ENCODE measurements at places on chromosomes 12 and 14.

DNA sequence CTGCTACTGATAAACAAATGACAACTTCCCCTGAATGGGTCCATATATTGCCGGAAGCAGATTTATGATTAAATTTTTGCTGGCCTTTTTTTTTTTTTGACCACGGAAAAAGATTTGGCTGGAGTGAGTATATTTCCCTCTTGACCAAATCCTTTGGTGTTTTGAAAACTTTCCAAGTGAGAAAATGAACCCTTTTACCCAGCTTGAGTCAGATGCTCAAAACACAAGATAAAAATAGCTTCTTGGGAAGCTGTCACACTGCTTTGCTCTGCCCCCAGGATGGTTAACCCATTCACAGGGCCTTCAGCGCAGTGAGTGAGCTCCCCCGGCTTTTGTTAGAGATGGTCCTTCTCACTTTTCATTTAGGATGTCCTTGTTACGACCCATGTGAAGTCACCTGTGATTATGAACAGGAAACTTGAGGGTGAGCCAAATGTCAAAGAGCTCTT, 224.3 kb downstream of the PELI2 start:
- DNase-seq, result no peak

- no peak for DNase-seq
Observed at GRCh38 chr14:81416981-81417380, 16.9 kb upstream of the STON2 start.

GRCh38 chr12:65090461-65090860, 30.6 kb downstream of the WIF1 start:
- no peak for DNase-seq

DNA sequence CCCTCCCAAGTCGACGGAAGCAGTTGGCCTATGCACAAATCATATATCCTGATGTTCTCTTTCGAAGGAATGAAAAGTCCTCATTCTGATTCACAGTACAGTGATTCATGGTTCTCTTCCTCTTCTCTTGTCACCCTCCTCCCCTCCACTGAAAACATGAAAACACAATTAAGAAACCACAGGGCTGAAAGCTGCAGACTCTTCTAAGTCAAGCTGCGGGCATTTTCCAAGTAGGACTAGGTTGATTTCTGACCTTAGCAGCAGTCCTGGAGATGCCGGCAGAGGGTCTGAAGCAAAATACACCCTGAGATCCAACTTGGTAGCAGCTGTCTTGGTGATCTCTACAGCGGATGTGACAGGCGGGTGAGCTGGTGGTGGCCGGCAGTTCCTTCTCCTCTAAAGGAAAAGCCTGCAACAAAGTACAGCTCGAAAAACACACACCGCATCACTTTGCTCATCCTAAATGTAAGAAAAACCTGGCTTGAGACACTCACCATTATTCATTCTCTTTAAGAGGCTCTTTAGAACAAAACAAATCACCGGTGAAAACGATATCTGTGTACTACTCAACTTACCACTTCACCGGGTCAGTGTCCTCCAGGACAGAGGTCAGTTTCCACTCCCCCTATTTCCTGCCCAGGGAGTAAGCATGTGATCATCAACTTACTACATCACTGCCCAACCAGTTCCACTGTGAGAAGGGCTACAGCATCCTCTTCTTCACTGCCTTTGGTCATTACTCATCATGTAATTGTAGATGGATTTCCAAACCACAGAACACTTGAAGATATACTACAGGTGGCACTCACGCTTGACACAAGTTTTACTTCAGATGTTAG, 6.0 kb downstream of the TMCC3 start:
- no peak for DNase-seq

DNA sequence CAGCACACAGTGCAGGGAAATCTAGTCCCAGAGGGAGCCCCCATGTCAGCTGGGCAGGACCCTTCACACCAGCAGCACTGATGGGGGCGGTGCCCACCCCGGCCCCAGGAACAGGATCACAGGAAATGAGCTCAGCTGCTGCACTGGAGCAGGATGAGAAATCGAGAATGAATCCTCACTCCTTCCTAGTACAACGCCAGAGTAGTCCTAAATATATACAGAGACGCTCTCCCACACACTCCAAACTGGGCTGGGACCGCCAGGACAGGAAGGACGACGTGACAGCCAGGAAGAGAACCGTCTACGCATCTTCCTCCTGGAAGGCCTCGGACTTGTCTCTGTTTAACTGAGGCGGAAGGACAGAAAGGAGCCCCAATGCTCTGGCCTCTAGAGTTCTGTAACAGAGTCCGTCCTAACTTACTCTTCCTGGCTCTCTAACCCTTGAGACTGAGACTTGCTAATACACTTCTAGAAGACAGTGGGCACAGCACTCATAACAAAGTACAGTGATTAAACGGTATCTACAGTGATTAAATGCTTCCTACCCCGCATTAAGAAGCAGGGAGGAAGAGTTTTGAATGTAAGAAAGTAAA, 33.4 kb downstream of the CDC42BPB start:
- no peak for DNase-seq

DNA sequence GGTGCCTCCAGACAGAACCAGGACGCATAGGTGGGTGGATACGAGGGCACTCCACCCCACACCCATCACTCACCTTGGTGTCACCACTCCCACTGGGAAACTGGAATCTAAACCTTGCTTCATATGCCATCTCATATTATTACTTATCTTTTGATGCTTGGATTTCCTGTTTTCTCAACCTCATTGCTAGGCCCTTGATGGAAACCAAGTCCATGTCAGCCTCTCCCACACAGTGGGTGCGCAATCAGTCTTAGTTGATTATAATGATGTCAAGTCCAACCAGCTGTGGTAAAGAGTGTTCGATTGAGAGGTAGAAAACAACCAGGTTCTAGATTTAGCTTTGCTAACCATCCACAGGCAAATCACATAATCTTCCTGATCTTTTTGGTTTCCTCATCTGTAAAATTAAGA, 584 bp upstream of the DDHD1 start:
- DNase-seq, result no peak

DNA sequence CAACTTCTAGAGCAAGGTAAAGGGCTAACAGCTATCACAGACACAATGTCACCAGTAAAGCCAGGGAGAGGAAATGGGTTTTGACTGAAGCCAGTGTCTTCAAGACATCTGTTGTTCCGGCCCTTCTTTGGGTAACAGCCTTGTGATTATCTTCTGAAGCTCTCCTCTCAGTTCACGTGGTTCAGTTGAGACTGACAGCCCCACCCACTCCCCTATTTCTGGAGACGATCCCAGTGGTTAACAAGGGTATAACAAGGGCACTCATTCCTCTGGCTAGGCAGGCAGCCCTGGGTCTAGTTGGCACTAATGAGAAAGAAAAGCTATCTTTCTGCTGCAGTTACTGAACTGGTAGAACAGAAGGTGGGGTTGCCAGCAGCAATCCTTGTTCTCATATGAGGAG, 6.9 kb downstream of the GNPTAB start:
- DNase-seq, result peak; percentile 50

DNA sequence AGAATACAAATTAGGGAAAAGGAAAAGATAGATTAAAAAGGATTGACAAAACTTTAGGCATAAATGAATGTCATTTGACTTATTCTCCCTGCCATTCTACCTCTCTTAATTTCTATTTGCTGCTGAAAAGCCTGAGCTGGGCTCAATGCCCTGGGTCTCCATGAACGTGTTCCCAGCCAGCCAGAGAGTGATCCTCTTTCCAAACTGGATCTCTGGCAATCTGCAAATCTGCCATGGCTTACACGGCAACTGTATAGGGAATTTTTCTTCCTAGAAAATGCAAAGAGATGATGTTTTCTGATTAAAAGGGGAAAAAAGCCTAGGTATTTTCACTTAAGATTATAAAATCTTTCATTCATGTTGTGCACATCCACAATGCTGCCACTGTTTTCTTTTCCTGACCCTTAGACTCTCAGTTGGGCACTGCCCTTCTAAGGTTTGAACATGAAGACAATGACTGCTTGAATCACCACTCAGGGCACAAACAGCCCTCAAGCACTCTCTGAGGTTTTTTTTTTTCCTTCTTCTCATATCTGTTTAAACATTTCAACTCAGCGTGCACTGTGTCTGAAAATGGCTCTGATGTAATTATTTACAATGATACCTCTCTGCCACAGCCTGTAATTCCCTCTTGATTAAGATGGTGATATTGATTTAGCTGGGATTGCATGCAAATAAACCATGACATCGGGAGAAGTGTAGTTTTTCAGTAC, 60.3 kb downstream of the DACT1 start:
- no peak for DNase-seq

DNA sequence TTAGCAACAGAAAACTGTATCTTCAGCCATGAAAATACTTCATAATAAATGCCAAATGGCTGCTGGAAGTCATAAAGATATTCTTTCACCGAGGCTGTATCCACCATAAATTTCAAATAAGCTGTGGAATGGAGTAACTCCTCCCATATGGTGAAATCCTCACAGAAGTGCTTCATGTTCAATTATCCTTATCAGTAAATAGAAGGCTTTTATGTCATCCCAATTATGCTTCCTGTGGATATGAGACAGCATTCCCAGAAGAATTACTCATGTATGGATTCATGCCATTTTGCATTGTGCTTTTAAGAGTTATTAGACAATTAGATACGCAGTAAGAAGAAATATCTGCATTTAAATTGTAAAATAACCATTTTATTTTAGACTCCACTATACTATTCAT, 99.0 kb downstream of the RTN1 start:
- DNase-seq, result no peak
